HuH-7 (cell line): ENCODE measurements at places on chromosomes 3 and 15.

- no peak for DNase-seq
These were observed 134.8 kb downstream of the NSMCE3 start for GRCh38 chr15:29134641-29135308.

- DNase-seq, result no peak
These were observed 35.5 kb downstream of the CADPS start for GRCh38 chr3:62839748-62840147.

- DNase-seq, result peak; percentile 66
These were observed 29.4 kb downstream of the LYSMD4 start for GRCh38 chr15:99703603-99704443.

DNA sequence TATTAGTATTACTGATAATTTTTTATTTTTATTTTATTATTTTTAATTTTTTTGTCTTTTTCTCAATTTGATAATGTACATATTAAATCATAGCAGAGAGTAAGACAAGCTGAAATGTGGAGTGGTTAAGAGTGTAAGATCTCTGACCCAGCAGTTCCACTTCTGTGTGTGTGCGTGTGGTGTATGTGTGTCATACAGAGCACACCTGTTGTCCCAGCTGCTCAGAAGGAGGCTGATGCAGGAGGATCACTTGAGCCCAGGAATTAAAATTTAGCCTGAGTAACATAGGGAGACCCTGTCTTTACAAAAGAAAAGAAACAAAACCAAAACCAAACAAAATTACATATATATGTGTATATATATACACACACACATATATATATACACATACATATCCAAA is 1.4 kb upstream of the CIDEC start:
- no peak for DNase-seq
